ENCODE measurements at places on chromosomes 12 and 14.

DNA sequence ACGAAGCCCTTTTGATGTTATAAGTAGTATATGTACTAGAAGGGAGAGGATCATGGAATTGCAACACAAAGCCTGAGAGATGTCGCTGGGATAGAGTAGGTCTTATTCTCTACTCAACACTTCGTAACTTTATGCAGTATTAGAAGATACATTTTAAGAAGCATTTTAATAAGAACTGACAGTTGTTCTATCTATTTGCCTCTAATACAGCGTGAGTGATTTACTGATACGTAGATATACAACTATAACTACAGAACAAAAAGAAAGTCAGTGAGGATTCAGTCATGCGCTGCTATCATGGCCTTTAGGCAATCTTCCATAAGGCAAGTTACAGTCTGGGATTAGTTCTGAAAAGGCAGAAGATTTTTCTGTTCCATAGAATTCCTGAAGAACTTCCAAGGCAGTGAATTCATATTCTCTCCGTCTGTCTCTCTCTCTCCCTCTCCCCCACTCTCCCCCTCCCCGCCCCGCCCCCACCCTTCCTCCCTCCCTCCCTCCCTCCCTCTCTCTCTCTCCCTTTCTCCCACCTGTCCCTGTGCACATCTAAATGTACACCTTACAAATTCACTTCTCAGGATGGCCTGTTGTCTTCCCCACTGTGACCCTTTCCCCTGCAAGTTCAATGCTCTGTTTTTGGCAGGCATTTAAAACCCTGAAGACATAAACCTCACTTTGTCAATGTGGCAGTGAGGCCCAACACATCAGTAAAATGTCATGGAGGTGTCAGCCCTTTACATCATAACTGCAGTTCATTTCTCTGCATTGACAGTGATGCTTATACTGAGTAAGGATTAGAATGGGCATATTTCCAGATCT, 470.6 kb downstream of the EGLN3 start:
- DNase-seq = no peak

GRCh38 chr12:124747426-124748161, 116.1 kb downstream of the SCARB1 start:
- no peak for DNase-seq

GRCh38 chr12:66191547-66192126, 2.6 kb downstream of the IRAK3 start:
- no peak for DNase-seq

GRCh38 chr12:83113945-83114344, 427.2 kb downstream of the TMTC2 start:
- no peak for DNase-seq

- no peak for DNase-seq
Measured at GRCh38 chr12:78933014-78933413, 68.4 kb downstream of the SYT1 start.

- DNase-seq = no peak
Measured at GRCh38 chr12:94699801-94700200, 49.4 kb upstream of the TMCC3 start.

DNA sequence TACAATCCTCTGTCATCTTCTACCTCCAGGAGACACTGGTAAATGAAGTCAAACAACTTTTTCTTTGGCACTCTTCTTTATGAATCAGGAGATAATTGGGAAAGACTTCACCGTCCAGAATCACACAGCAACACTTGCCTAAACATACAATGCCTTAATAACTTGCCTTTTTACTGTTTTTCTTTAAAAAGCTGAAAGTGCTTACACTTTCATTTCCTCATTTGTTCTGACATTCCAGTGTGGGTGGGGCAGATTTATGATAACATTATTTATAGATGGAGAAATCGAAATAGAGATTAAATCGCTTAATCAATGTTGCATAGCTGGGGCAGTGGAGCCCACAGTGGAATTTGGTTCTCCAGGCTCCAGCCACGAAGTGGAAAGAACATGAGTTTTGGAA, 2.8 kb upstream of the FRS2 start:
- no peak for DNase-seq

DNA sequence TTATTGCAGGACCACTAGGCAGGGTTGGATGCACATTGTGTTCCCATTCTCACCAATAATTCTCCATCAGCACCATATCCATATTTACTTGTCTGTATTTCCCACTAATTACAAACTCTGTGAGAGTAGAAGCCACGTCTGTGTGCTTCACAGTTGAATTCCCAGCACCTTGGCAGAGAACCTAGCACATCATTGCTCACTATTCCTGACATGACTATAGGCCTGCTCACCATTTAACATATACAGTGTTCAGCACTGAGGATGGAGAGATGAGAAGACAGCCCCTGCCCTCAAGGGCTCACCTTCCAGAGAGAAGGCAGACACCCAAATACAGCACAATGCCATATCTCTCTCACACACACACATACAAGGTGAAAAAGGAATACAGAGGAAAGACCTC, 5.0 kb downstream of the DAD1 start:
- DNase-seq = no peak

DNA sequence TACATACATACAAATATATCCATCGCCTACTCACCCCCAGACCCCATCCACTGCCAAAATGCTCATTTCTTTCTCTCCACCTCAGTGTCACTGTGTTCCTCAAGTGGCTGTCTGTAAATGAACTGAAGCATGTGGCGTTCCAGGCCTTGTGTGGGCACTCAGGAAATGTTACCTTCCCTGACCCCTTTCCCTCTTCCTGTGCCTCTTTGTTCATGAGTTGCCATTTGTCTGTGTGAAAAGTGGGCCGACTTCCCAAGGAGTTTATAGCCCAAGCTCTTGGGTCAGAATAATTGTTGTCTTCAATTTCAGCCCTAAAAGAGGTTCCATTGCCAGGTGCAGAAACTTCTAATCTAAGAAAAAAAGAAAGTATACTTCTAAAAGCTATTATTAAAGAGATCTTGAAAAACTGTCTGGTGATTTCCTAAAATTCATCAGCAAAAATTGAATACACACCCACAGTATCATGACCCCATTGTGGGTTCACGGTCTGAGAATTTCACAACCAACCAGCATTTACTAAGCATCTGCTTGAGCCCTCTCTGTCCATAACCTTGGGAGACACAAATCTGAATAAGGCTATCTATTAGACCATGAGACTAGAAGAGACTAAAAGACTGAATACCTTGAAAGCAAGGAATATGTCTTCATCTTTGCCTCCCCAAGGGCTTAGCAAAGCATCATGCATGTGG, 201.4 kb upstream of the EEA1 start:
- no peak for DNase-seq

DNA sequence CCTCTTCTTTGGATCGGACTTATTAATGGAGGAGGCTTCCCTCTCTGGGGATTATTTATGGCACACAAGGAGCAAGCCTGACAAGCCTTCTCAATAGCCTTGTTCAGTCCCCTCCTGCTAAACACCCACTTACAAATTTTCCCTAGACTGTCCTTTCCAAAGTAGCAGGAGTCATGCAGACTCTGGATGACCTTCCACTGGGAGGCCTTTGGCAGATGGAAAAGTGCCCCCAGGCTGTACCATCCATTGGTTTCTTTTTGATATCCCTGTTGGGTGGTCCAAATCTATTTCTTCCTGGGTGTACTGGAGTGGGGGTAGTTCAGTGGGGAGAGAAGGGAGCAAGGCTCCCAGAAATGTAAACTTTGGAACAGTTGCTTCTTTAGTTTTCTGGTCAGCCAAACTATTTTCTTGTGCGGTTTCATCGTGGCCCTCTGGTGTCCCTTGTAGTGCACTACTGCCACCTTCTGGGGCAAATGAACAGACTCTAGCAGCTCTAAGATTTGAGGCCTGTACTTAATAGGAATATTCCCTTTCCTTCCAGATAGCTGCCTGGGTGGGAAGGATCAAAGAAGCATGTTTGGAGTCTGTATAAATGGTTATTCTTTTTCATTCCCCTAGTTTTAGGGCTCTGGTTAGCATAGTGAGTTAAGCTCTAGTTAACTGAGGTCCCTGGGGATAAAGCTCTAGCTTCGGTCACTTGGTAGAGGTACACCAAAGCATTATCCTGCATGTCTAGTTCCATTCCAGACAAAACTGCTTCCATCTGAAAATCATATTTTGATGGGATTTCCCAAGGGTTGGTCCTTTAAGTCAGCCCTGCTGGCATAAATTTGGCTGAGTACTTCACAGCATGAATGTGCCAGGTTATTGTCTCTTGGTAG, 409.5 kb downstream of the SLC6A15 start:
- DNase-seq = peak; percentile 26

DNA sequence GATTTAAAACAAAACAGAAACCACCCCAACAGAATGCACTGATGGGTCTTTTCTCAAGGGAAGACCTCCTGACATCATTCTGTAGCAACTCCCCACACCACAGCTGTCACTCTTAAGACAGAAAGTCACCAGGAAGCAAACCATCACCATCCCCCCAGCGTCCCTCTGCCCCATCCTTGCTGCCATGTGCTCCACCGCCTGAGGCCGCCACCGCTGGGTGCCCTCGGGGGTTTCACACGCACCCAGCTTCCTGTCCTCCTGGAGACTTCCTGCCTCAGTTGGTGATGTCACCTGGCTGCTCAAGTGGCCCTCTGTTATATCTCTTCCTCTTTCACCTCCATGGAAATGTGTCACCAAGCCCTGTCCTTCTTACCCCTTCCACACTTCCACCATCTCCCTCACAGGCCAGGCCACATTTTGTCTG, 71.4 kb upstream of the GPR68 start:
- DNase-seq = no peak

- no peak for DNase-seq
Measured at GRCh38 chr12:113693693-113694092, 222.0 kb upstream of the LHX5 start.

- DNase-seq = no peak
Measured at GRCh38 chr12:30219047-30219446, 435.3 kb upstream of the TMTC1 start.

- DNase-seq = no peak
Measured at GRCh38 chr14:23047034-23047634, 5.1 kb downstream of the PSMB11 start.

- no peak for DNase-seq
Measured at GRCh38 chr14:96410119-96410518, 18.2 kb downstream of the AK7 start.

- DNase-seq = no peak
Measured at GRCh38 chr12:60172266-60173211, 576.7 kb downstream of the SLC16A7 start.

- DNase-seq = no peak
Measured at GRCh38 chr14:50399251-50400032, 2.8 kb upstream of the CDKL1 start.

- DNase-seq = no peak
Measured at GRCh38 chr14:74546416-74546815, 52.9 kb downstream of the ISCA2 start.

- DNase-seq = peak; percentile 4
Measured at GRCh38 chr12:8544295-8544694, 3.6 kb upstream of the CLEC4E start.

GRCh38 chr14:61751475-61751989, 10.7 kb upstream of the SNAPC1 start:
- no peak for DNase-seq

GRCh38 chr12:95857156-95857555, 1.6 kb upstream of the SNRPF start:
- no peak for DNase-seq

DNA sequence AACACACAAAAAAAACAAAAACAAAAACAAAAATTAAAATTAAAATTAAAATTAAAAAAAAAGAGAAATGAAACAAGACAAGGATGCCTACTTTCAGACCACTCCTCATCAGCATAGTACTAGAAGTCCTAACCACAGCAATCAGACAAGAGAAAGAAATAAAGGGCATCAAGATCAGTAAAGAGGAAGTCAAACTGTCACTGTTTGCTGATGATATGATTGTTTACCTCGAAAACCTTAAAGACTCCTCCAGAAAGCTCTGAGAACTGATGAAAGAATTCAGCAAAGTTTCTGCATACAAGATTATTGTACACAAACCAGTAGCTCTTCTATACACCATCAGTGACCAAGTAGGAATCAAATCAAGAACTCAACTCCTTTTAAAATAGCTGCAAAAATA, 29.2 kb downstream of the ALG10 start:
- no peak for DNase-seq

GRCh38 chr12:93192878-93193277, 184.8 kb upstream of the NUDT4 start:
- DNase-seq = no peak

DNA sequence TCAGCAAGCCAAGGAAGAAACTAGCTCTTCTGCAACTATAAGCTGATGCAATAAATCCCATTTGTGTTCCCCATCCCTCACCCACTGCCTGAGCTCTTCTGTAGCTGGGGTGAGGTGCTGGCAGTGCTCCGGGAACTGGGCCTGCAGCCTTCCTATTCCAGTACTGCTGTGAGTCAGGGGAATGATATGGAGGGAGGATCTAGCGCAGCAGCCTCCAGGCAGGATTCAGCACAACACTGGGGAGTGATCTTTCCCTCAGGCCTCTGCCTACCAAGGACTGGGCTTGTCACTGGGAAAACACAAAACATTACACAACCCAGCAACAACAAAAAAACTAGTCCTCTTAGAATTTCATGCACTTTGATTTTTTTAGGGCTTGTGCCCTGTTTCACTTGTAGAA, 58.7 kb downstream of the ST8SIA1 start:
- DNase-seq = peak; percentile 98

DNA sequence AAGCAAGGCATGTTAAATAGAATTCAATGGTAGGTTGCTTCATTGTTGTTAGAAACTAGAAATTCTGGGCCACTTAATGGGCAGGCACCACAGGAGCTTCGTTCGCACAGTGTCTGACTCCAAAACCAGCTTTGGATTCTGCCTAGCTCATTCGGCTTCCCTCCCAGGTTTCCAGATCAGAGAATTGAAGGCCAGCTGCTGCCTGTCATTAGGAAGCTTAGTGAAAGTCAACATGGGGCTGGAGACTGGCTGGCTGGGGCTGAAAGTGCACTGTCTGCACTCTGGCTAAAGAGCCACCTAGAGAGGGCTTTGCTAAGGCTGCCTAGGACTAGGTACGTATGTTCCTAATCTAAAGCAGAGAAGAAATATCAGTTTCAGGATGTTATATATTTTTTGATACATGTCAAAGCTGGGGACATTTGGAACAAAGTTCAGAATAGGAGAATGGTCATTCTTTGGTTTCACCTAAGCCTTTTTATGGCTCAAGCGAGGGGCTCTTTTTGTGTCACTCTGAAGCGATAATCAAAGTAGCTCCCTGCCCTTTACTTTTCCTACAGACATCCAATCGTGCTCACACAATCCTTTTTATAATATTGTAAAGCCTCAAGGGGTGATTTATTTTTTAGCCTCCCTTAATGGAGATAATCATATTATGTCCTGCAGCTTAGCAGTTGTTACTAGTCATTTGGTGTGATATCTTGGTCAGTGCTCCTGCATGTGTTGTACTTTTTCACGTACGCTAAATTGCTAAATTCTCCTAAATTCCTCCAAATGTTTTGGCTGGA, 238.5 kb upstream of the NAV3 start:
- DNase-seq = no peak

DNA sequence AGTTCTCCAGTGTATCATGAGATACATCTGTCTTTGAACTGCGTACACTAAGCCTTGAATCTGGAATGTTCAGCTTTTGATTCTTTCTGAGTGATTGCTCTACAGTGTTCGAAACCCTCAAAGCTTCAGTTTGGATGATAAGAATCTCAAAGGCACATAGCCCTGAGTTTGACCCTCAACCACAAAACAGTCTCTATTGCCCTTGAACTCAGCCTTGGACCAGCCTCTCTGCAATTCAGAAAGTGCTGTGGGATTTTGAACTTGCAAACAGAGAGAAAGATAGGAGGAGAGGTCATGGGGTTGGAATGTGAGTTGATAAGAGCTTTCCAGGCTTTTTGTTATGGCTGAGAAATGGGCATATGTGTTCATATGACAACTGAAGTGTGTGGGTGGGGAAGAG, 100.3 kb downstream of the MYRFL start:
- no peak for DNase-seq

GRCh38 chr12:121537814-121538698, 42.8 kb downstream of the KDM2B start:
- no peak for DNase-seq

Measured in AG04449 (cell line).